ENCODE measurements at places on chromosomes 16 and 17.

DNA sequence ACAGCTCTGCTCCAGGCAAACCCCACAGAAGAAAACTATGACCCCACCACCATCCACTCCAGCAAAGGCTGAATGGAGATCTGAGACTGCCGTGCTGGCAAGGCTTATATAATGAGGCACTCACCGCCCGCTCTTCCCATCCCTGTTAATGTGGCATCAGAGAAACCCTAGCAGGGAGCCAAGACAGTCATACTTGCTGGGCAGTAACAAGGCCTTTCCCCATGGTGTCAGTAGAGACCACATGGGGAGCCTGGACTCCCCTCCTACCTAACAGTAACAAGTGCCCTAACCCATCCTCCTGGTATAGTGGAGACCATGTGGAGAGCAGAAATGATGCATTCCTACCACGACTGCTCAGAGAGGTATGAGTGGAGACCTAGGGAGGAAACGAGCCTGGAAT lies 235.2 kb downstream of the C16orf78 start:
- DNase-seq = no peak

DNA sequence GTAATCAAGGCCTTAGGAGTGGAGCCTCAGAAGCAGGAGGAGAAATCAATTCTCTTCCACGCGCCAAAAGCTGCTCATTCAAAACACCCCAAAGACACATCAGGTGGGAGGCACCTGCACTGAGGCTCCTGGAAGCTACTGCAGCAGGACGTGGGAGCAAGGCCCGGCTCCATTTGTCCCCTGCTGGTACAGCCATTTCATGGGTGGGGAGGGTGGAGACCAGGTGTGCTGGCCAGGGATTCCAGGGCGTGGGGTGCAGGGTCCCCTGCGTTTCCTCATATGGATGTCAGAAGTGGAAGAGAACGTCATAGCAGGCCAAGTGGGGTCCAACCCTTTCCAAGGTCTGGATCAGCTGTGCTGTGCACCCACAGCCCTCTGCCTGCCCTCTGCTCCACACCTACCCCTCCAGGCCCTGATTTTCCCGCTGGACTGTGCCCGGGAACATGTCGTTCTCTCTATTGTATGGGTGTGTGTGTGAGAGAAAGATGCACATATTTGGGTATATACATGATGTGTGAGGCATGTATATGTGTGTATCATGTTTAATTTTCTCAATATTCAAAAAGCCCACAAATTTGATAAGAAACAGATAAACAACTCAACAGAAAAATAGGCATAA lies 39.2 kb upstream of the CBX4 start:
- DNase-seq = no peak

- DNase-seq = no peak
Observed at GRCh38 chr16:74729783-74730683, 29.4 kb upstream of the MLKL start.

DNA sequence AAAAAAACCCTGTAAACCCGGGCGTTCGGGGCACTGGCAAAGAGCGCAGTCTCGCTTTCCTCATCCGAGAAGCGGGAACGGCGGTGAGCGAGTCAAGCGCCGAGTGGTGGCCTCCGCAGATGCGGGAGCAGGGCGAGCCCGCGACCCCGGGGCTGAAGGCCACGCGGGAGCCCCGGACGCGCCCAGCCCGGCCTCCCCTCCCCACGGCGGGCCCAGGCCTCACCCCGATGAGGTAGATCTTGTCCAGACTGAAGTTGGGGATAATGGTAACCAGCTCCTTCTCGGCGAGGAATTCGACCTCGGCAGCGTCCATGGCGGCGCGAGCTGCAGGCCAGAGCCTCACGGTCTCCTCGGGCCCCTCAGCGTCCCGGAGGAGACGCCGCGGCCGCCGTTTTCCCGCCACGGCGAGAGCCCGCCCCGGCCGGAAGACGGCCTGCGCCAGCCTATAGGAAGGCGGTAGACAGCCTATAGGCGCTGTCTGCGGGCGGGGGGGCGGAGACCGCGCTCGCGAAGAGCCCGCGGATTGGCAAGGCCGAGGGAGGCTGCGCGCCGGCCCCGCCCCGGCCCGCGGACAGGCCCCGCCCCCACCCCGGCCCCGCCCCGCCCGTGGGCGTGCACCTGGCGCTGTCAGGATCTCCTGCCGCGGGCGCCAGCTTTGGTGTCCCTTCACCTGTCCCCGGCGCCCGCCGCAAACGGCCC lies at the start of gene GINS2:
Gene GINS2 (minus strand): TSS at position 369 of the 699 bp plus-strand sequence. CDS start 56 bp downstream, at position 313.
- DNase-seq = peak; percentile 76

DNA sequence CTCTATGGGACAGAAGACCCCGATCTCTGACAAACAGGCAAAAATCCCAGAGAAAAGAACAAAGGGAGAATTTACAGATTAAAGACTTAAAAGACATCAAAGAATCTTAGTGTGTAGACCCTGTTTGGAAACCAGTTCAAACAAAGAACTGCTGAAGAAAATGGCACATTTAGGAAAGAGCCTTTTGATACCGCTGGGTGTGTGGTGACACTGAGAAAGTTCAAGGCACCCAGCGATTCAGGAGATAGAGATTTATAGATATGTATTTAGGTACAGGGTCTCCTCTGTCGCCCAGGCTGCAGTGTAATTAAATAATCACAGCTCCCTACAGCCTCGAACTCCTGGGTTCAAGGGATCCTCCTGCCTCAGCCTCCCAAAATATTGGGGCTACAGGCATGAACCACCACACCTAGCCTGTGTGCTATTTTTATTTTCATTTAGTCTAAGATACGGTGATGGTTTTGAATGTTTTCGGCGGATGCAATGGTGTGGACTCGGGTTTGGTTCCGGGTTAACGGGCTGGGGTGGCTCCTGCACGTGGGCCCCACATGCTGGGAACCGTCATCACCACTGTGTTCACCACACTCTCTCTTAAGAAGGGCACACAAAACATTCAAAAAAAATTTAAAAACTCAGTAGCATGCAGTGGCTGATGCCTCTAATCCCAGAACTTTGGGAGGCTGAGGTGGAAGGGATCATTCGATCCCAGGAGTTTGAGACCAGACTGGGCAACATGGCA lies 114.0 kb downstream of the ZNF778 start:
- DNase-seq = no peak

All from stimulated activated CD8-positive, alpha-beta memory T cell treated with anti-CD3 and anti-CD28 coated beads, Interleukin-7, amount 100 ng/mL, for 1 hour (primary cell).